ENCODE measurements at places on chromosomes 3 and 15.

GRCh38 chr3:152623286-152623911 lies 211.5 kb upstream of the P2RY1 start:
- no peak for DNase-seq

DNA sequence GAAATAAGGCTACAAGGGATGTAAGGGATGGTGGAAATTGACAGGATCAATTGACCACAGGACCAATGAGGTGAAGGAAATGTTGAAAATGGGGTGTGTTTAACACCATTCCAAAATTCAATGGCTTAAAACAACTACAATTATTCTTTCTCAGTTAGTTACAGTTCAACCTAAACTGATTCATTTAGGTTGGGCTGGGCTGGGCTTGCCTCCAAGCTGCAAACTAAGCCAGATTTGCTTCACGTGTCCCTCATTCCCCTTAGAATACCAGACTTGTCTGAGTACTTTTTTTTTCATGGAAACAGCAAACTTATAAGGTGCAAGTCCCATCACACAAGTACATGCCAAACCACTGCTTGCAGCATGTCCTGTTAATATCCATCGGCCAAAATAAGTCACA lies 280.1 kb downstream of the NEK10 start:
- DNase-seq = no peak

DNA sequence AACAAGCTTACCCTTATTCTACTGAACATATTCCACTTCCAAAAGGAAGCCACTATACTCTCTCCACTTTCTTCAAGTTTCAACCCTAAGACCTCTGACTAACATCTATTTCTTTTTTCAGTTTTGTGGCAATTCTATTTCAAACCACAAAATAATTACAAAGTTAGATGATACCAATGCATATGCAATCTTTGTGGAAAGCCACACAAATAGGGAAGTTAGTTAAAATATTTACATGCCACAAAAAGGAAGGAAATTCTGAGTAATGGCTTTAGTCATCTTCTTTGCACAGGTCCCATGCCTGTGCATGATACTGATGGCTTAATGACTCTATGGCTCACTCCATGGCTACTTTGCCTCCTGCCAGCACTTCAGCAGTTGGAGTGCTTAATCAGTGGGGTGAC lies 57.0 kb upstream of the MCTP2 start:
- no peak for DNase-seq

DNA sequence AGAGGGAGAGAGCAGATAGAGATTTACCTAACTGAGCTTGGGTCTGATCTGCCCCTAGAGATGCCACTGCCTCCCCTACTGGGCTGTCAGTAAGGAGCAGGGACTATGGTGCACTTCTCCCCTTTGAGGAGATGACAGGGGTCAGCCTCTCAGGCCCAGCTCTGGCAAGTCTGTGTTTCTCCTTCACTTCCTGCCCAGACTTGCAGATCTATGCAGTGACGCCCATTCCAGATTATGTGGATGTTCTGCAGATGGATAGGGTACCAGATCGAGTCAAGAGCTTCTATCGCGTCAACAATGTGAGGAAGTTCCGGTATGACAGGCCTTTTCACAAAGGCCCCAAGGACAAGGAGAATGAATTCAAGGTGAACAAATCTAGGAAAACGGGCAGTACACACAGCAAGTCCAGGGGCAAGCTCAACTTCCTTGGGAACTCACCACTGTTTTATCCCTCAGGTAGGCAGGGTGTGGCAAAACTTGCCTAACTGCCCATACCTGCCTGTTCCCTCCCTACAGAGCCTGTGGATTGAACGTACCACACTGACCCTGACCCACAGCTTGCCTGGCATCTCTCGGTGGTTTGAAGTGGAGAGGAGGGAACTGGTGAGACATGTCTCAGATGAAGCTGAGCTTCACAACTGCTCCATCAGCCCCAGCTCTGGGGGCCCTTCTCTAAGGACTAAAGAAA lies 29.1 kb upstream of the MANF start:
- no peak for DNase-seq

GRCh38 chr3:147937341-147937740 lies 528.2 kb downstream of the ZIC1 start:
- DNase-seq = no peak

DNA sequence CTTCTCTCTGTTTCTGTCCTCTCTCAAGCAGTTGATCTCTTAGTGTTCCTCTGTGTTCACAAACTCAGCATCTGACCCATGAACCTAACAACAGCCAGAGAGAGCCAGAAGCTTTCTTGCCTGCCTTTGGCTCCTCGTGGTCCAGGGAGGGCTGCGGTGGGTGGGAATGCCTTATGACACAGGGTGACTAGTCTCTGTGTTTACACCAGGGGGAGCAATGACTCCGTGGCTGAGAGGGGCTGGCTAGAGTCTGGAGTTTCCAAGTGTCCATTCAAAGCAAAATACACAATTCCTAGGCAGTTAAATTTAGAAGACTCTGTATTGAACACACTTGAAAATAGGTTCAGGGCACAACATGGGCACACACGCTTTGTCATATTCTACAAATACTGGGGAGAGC lies 370.0 kb upstream of the FRG2C start:
- DNase-seq = peak; percentile 74

DNA sequence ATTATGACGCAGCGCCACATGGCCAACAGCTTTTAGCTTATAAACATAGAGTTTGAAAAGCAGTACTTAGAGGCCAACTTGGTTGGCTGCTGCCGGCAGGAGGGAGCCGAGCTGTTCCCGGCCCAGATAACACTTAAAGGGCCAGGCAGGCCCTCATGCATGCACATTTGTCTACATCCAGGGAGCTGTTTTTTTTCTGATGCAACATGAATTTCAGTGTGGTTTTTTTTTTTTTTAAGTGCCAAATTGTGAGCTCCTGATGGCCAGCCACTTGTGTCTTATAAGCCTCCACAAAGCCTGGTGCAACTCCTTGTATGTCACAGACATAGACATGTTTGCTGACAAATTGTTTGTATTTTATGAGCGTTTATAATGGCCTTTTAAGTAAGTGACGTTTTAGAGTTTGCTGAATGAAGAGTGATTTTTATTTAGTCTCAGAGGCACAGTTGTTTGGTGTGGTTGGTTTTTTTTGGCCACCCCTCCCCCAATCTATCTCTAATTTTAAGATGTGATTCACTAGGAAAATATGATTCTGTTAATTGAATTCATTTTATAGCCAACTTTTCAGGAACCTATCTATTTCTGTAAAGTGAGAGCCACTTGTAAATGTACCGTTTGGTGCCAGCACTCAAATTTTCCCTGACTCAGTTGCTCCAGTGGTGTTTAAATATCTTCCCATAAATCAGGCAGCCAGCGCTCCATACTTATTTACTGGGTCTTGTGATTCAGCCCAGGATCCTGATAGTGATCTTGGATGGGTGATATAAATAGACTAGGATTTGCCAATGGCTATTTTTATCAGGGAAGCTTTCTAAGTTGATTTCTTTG lies 134.3 kb downstream of the VGLL4 start:
- DNase-seq = peak; percentile 88

GRCh38 chr15:78956937-78957336 lies 12.1 kb upstream of the CTSH start:
- DNase-seq = no peak

DNA sequence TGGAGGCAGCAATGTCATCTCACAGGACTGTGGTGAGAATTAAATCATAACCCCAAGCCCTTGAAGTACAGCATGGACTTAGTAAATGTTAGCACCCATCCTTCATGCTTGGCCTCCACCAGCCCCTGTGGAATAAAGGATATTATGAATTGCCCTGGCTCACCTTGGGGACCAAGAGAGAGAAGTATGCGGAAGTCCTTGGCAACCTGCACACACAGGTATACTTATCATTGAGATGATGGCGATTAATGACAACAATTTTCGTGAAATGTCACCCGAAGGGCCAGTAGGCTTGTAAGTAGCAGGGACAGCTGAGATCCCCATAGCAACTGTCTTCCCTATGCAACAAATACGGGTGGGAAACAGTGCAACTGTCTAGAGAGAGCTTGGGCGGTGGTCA lies 102.0 kb downstream of the FAM43A start:
- no peak for DNase-seq

GRCh38 chr15:91950631-91951329 lies 97.3 kb downstream of the SLCO3A1 start:
- no peak for DNase-seq

DNA sequence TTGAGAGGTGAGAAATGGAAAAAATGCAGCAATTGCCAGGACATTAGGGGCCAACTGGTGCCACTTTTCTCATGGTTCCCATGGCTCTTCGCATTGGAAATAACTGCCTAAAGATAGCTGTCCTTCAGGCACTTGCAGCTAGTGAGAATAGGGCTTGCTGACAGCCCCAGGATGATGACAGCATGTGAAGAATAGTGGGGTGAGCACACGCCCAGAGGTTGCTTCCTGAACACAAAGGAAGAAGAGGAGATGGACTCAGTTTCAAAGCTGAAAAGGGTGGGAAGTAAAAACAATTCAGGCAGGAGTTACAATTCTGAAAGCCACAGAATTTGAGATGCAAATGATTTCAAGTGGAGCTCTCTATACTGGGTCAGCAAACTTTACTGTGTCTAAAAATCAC lies 45.6 kb downstream of the TNFAIP8L3 start:
- no peak for DNase-seq

DNA sequence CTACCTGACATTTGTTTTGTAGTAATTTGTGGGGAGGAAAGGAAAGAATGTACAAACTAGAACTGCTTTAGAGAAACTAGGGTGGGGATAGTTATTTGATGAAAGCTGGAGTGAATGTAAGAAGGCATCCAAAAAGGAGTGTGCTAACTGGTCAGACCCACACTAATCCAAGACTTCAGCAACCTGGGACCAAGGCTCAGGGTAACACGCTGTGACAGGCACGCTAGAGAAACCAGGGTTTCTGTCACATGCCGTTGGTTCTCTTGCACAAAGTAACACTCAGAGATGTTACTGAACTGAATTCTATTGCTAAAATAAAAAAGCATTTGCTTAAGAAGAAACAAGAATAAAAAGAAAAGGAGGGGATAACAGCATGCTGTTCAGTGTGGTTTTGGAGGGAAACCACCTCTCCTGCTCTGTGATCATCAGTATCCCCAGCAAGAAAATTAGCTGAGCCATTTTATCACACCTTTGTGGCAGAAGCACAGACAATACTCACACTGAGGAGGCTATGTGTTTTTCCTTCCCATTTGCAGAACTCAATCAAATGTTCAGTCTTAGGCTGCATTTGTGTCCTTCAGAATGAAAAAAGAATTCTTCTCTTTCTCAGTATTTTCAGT lies 2.8 kb upstream of the CCDC80 start:
- no peak for DNase-seq

DNA sequence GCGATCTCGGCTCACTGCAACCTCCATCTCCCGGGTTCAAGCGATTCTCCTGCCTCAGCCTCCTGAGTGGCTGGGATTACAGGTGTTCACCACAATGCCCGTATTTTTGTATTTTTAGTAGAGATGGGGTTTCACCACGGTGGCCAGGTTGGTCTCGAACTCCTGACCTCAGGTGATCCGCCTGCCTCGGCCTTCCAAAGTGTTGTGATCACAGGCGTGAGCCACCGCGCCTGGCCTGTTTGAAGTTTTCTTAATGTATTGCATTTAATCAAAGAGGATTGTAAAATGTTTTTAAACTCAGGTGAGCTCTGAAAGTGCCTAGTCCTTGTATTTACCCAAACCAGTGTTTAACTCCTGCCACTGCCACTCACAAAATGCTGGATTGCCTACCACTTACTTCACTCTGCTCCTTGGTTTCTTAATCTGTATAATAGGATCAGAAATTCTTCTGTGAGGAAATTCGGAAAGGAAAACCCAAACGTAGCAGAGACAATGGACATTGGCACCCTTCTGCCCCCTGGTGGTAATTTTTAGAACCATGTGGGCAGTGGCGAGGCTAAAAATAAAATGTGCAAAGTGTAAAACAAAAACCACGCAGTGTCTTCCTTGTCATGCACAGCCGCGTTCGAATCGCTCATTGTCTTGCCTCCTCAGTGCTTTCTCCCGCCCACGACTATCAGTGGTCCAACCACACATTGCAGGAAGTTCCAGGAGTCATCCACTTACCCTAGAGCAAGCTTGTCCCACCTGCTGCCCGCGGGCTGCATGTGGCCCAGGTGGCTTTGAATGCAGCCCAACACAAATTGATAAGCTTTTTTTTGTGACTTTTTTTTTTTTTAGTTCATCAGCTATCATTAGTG lies 27.3 kb downstream of the CEP19 start:
- DNase-seq = peak; percentile 82

- peak; percentile 40 for DNase-seq
These were observed 8.9 kb downstream of the CA12 start for GRCh38 chr15:63372753-63373152.

- DNase-seq = no peak
These were observed 28.7 kb downstream of the ZNF385D start for GRCh38 chr3:21722301-21722700.

All from GM03348 (cell line).